ENCODE measurements at places on chromosomes 3 and 15.
A peak's percentile ranks its signal among the peaks of the same experiment; 100 is the strongest.

- DNase-seq: no peak
These were observed 784.6 kb upstream of the ALCAM start for GRCh38 chr3:104582092-104582491.

- DNase-seq: no peak
These were observed 18.7 kb downstream of the RASGRF1 start for GRCh38 chr15:79071901-79072300.

GRCh38 chr3:123078101-123078500 is 11.3 kb downstream of the PDIA5 start:
- no peak for DNase-seq

- DNase-seq: no peak
These were observed 149.9 kb upstream of the GALNT15 start for GRCh38 chr3:16024548-16024947.

- DNase-seq: no peak
These were observed 142.7 kb downstream of the GADL1 start for GRCh38 chr3:30751610-30752299.

DNA sequence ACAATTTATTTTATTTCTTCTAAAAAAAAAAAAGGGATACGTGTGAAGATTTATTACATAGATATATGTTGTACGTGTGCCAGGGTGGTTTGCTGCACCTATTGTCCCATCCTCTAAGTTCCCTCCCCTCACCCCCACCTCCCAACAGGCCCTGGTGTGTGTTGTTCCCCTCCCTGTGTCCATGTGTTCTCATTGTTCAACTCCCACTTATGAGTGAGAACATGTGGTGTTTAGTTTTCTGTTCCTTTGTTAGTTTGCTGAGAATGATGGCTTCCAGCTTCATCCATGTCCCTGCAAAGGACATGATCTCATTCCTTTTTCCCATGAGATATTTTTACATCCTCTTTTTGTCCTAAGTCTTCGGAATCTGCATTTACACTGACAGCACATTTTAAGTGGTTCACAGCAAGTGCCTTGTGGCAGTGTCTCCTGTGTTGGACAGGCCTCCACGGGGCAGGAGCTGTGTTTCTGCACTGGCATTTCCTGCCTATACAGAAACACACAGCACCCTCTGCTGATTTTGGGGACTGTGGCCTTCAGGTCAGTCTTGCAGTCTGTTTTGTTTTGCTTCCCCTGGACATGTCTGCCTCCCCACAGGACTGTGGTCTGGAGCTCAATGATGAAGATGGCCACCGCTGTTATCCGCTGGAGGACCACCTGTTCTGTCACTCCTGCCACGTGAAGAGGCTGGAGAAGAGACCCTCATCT is 12.7 kb upstream of the SACM1L start:
- DNase-seq: no peak

GRCh38 chr15:85340321-85340665 is 40.1 kb upstream of the AKAP13 start:
- no peak for DNase-seq

DNA sequence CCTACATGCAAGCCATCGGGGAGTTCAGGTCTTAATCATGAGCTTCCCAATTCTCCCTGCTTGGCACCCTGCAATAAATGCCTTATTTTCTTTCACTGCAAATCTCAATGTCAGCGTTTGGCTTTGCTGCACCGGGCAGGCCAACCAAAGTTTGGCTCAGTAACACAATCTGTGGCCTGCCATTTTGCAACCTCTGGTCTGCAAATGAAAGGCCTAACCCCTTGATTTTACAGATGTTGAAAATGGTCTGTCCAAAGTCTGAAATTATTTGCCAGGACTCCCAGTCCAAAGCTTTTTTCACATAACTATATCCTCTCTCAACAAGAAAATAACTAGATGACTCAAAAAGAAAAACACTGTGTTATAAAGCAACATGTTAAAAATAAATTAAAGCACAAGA is 34.0 kb upstream of the LEKR1 start:
- no peak for DNase-seq

- no peak for DNase-seq
These were observed 530.8 kb downstream of the NSUN3 start for GRCh38 chr3:94593526-94594150.

- no peak for DNase-seq
These were observed 495.0 kb upstream of the RGMA start for GRCh38 chr15:93583968-93584367.

GRCh38 chr15:26771578-26772153 is 1.2 kb downstream of the GABRB3 start:
- no peak for DNase-seq

GRCh38 chr3:119329551-119329950 is 35.4 kb downstream of the ARHGAP31 start:
- DNase-seq: no peak

GRCh38 chr3:67389176-67389575 is 265.2 kb downstream of the SUCLG2 start:
- DNase-seq: no peak

DNA sequence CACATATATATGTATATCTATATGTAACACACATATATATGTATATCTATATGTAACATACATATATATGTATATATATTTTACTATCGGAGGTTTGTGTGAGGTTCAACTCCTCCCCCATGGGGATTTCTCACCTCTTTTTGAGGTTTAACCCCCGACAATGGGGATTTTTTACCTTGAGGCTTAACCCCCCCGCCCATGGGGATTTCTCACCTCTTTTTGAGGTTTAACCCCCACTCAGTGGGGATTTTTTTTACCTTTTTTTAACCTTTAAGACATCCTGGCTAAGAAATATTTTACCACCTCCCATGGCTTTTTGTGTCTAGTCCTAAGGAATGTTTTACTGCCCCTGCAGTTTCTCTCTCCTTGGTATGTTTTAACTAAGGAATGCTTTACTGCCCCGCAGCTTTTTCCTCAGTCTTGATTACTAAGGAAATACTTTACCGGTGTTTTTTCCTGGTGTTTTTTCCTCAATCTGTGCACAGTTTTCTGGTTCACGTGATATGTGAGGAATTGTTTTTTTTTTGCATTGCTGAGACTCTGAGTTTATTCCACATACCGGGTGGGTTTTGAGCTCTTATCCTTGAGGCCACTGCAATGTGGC is 185.2 kb downstream of the KLF13 start:
- DNase-seq: no peak

DNA sequence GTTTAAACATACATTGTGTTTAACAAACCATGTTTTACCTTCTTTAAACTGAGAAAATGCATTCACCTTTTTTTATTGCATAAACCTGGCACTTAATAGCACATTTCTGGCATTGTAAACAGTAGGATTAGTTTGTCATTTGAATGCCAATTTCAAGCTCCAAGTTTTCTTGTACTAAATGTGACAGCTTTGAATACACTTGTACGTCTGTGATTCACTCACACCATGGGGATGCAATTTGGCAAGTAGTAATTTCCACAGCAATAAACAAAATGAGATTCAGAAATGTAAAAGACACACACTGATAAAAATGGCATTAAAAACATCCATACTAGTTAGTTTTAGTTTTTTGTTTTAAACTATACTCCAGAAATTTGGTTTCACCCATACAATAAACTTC is 598.9 kb downstream of the SI start:
- no peak for DNase-seq

GRCh38 chr3:4069796-4070195 is 233.4 kb upstream of the SETMAR start:
- DNase-seq: no peak

GRCh38 chr15:40854161-40854560 is 10.3 kb downstream of the SPINT1 start:
- no peak for DNase-seq

GRCh38 chr3:64454179-64454578 is 228.9 kb upstream of the PRICKLE2 start:
- no peak for DNase-seq

DNA sequence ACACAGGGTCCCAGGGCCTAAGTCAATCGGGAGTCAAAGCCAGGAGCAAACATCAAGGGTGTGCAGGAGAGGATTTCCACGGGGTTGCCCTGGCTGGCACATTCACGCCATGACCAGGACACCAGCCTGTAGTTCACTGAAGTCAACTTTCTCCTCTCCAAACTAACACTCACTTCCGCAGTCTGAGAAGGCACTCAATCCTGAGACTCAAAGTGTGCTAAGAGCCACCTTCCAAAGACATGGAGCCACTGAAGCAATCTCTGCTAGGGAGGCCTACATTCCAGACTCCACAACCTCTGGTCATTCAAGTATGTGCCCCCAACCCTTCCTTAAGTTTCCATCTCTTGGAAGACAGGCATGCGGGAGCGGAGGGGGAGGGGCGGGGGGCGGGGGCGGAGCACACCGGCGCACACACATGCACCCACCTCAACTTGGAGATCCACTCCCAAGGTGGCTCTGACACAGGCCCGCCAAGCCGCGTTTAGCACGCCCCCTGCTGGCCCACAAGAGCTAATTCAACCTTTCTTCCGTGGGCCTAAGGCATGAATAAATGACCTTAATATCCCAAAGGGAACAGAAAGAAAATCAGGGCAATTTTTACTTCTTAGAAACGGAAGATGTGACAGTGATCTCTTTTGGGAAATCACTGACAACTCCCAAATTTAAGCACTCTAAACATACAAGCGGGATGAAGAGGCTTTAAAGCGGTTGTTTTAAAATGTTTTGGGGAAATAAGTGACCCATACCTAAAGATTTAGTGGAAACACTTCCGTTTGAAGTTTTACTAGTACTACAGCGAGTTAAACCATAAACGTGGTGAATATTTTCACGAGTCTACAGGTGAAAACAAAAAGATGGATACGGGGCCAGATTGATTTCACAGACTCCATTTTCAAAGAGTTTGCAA is 162.5 kb upstream of the CHRNA7 start:
- peak; percentile 65 for DNase-seq

DNA sequence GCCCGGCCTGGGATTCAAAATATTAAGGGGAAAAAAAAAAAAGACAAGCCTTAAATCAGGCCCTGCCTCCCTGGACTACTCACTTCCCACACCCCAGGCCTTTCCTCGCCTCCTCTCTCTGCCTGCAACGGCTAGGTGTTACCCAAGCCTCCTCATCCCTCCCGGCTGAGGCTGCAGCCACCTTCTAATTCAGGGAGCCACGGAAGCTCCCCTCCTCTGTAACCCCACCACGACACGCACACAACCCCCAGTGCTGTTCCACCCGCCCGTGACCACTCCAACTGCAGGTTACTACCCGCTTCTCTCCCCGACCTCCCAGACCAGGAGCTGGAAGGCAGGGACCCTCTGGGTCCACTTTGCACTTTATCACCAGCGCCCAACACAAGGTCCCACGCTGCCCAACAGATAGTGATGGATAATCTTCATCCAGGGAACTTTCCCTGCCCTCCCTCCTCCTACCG is 936 bp downstream of the KIF7 start:
- DNase-seq: peak; percentile 59

DNA sequence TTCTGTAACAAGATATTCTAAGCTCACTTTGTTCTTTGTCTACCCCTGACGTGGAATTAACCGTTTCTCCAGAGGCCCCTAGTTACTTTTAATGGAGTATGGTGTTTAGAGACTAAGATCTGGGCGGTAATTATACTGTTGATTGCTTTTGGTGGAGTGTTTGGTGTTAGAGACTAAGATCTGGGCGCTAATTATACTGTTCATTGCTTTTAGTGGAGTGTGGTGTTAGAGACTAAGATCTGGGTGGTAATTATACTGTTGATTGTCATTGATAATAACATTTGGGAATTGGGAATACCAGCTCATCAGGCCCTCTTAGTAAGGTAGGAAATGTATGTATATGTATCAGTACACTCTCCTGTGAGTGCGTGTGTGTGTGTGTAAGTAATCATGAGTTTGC is 66.6 kb downstream of the LMLN start:
- no peak for DNase-seq

DNA sequence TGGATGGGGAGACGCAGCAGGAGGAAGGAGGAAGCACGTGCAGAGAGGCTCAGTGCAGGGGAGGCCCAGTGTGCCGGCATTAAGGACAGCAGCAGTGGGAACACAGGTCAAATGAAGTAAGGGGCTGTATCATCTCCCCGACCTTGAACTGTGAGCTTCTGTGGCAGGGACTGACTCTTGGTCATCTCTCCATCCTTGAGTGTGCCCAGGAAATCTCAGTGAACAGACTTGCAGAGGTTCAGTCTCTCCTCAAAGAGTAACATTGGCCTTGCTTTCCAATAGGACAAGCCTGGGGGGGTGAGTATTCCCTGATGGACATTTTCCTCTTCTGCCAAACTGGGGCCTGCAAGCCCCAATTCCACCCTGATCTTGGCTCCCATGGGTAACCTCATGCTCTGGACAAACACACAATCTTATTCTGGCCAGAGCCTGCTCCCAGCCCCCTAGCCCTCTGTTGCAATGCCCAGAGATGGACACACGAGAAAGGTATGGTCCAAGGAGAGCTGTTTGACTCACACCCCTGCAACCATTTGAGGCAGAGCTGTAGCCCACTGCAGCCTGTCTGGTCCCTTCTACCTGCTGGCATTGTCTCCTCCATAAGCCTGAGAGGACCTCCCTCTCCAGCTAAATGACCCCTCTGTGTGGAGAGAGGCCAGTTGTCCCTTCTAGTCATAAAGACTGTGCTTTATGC is 50.9 kb downstream of the TLE3 start:
- no peak for DNase-seq

DNA sequence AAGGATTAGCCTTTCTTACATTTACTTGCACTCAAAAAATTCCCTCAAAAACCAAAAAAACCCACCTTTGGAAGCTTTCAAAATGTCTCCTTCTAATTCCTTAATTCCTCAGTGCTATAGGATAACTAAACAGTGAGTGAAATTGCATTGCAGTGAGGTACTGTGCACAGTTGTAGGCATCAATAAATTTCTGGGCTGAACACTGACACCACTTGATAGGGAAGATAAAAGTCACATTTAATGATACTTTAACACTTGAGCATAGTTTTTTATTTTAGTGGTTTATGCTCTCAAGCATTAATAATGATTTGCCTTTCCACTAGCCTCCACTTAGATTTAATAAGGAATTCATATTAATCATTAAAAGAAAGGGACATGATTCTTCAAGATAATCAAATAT is 52.3 kb downstream of the MAP2K5 start:
- no peak for DNase-seq

DNA sequence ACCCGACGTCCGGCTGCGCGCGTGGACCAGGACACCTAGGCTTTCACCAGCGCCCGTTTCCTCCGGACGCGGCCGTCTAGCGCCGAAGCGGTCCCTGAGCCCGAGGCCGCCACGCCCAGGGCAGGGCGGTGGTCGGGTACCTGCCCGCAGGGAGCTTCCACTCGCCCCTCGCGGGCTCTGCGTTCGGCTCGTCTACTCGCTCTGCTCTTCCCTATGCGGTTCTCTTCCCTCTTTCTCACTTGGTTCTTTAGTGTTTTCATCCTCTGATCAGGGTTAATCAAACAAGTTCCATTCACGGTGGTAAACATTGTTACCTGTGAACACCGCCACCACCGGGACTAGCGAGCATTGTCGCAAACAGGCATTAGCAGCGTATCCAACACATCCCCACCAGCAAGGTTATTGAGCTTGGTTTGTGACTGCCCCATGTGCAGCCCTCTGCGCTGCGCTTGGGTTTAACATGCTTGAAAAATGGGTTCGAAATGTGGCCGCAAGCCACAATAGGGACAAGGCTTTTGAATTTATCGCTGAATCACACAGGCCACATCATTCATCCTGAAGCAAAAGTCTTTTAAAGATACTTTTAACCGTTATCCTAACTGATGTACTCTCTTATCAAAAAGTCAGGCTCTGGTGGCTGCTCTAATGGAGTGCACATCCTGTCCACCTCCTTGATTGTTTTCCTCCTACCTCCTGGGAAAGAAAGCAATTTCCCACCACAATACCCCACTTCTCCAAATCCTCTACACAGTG is 843 bp upstream of the CD47 start:
- DNase-seq: no peak
